Spinal cord (tissue), 10 donors: ENCODE measurements at places on chromosomes 3 and 15.
A peak's percentile ranks its signal among the peaks of the same experiment; 100 is the strongest.

DNA sequence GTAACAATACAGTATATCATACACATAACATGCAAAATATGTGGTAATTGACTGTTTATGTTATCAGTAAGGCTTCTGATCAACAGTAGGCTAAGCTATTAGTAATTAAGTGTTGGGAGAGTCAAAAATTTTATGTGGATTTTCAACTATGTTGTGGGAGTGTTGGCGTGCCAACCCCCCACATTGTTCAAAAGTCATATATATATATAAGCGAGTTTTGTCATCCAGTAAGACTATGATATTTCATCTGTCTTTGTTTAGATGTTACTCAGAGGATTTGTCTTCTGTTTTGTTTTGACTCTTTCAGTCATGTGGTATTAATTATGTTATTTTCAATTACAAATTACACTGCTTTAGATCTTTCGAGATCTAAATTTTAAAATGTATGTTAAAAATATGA lies 51.0 kb upstream of the RAP2B start:
- DNase-seq: no peak

DNA sequence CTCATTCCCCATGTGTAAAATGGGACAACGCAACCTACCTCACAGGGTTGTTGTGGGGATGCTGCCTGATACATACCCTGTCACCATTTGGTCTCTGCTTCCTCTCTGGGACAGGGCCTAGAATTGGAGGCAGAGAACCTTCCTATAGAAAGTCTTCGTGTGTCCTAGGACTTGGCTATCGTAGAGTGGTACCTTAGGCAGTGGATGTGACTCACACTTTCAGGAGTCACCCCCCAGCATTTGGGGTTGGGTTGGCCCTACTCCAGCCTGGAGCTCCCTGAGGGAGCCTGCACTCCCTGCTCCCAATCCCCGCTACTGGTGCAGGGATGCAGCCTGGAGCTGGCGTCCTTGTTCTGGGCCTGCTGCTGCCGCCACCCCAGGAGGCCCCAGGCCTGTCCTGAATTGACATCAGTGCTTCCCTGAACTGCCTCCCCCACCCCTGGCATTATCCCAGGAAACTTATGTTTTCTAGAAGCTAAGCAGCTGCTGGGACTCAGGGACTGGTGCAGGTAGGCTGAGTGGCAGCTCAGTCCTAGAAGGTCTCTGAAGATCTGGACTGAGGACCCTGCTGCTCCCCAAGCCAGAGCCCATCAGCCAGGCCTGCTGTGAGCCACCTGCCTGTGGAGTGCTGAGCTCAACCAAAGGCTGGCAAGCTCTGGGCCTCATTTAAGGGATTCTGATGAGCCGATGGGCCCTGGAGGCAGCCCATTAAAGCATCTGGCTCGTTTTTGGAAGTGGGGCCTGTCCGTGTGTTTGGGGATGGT lies 9.9 kb downstream of the C15orf39 start:
- no peak for DNase-seq

- DNase-seq: no peak
Measured at GRCh38 chr3:12702501-12702900, 38.6 kb upstream of the RAF1 start.

- no peak for DNase-seq
Measured at GRCh38 chr15:31605467-31605931, 278.9 kb downstream of the KLF13 start.

GRCh38 chr3:174247687-174248152 lies 611.4 kb upstream of the NAALADL2 start:
- DNase-seq: no peak

DNA sequence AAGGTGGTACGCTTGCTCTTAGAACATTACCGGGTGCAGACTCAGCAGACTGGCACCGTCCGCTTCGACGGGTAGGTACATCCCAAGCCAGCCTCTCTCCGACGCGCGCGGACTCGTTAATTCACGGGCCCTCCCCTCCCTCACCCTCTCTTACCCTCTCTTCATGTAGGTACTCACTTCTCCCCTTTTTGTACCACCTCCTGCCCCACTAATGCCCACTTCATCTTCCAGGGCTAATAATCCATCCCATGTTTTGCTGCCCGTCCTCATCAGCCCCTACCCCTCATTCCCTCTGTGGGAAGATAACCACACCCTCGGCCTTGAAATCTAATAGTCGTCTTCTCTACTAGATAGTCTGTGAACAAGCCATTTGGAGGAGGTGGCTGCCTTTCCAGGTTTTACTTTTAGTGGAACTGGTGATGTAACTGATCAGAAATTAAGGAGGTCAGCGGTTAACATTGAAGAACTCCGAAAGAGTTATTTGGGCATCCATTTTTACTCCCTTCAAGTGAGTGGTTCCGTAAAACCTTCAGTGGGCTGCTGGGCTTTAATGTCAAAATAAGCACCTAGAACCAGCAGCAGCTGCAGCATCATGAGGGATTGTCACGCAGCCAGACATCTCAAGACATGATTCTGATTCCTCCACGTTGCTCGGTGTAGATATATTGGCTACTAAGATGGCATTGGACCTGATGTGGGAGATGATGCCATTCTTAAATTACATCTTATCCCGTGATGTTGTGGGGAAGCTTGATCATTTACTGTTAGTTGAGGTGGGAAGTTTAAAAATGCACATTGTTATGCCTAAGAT lies 1.3 kb downstream of the FEM1B start:
- peak; percentile 67 for DNase-seq

GRCh38 chr15:90869601-90870353 lies 1.4 kb downstream of the FURIN start:
- no peak for DNase-seq

- no peak for DNase-seq
Measured at GRCh38 chr3:80526153-80526552, 758.4 kb upstream of the ROBO1 start.

DNA sequence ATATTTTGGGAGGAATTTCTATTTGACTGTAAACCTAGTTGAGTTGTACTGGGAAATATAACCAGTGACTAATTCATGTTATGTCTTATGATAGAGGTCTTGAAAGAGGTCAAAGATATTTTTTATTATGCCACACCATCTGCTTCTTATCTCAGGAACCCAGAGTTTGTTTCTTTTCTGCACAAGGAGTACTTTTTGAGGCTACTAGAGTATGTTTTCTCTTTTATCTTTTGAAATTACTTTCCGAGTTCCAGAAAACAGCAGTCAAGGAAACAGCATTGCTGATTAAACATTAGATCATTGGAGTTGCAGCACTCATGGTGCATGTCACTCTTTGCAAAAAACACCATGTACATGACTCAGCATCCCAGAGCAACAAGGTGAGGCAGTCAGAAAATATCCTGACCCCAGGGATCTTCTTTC lies 645.8 kb upstream of the NR2F2 start:
- DNase-seq: no peak

DNA sequence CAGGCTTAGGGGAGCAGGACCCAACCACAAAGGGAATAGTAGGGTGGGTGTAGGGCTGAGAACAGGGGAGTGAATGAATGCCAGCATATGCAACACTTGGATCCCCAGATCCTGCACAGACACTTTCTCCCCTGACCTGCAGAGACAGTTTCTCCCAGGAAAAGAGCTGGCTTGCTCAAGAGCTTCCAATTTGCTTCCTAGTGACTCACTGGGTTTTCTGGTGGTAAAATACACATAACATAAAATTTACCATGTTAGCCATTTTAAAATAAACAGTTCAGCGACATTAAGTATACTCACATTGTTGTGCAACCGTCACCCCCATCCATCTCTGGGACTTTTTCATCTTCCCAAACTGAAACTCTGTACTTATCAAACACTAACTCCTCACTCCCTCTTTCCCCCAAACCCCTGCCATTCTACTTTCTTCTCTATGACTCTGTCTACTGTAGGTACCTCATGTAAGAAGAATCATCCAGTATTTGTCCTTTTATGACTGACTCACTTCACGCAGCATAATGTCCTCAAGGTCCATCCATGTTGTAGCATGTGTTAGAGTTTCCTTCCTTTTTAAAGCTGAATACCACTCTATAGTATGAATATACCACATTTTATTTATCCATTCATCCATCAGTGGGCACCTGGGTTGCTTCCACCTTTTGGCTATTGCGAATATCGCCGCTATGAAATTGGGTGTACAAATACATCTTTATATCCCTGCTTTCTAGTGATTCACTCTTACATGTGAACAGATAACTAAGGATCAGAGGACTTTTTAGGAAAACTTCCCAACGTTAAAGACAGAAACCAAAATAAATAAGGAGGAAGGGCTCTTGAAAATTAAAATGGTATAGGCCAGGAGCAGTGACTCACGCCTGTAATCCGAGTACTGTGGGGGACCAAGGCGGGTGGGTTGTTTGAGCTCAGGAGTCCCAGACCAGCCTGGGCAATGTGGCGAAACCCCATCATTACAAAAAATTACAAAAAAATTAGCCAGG lies 95.6 kb upstream of the TJP1 start:
- DNase-seq: no peak

GRCh38 chr15:83304861-83305703 lies 20.6 kb upstream of the BNC1 start:
- no peak for DNase-seq

GRCh38 chr15:98174286-98174685 lies 213.8 kb downstream of the ARRDC4 start:
- DNase-seq: no peak

DNA sequence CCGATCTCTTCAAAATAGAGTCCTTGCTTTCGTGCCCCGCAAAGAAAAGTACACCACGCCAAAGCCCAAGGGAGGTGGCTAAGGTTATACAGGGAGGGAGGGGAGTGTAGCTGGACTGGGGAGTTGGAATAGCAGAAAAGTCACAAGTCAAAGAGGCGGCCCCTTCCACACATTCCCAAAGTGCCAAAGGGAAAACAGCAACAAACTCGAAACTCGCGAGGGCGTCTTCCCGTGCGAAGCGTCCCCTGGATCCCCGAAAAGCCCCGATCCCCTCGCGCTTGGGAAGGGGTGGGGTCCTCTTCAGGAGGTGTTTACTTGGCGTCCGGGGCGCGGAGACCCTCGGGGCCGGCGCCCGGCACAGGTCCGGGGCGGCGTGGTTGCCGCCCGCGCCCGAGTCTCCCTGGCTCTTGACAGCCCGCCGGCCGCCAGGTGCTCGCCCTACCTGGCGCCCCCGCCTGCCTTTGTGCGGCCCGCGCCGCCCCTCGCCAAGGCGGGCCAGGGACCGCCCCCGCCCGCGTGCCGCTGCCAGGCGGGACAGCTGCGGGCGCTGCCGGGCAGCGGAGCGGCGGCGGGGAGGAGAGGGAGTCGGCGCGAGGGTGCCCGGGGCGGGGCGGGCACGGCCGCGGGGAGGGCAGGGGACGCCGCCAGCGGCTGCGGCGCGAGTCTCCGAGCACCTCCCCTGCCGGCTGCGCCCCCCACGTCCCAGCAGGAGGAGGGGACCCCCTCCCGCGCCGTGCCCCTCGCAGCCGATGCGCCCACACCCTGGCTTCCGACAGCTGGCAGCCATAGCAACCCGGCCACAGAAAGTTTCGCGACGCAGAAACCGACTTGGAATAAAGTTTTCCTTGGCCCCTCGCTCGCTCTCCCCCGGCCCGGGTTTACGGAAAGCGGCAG lies 966 bp downstream of the MYO1E start:
- no peak for DNase-seq

DNA sequence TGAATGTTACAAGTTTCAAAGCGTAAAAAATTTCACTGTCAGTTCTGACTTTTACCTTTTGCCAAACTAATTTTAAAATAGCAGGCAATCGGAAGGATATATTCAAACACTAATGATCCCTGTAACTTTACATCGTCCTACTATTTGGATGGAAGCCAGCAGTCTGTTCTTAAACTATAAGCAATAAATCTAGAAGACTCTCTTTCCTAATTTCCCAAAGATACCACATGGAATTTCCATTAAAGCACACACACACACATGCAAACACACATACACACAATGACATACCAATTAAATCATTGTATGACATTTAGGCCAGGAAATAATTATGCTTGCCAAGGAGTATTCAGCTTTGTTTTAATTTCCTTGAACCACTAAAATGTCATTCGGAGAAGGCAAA lies 32.0 kb downstream of the IL17RD start:
- no peak for DNase-seq

GRCh38 chr3:5580826-5581225 lies 393.3 kb downstream of the EDEM1 start:
- DNase-seq: no peak

DNA sequence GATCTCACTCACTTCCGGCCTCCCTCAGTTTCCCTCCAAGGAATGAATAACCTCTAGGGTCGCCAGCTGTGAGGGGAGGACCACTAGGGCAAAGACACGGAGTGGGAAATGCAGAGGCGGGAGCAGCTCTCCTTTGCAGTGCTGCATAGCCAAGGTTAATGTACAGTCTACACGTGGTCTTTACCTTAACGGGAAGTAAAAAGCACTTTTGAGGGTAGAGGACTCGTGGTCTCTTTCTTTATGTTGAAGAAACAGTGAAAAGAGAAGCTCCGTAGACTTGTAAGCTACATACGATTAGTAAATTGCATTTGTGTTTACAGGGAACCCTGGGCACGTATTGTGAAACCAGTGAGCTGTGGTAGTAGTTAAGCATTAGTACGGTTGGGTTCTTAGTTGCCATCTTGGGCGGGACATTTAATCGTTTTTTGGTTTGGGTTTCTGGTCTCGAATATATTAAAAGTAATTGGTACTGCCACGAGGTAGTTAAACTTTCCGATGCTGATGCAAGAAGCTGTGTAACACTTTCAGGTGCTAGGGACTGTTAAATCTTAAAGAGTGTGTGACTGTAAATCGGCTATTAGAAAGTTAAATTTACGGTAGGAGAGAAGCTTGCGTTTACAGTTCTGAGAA lies 828 bp downstream of the U2SURP start:
- no peak for DNase-seq

DNA sequence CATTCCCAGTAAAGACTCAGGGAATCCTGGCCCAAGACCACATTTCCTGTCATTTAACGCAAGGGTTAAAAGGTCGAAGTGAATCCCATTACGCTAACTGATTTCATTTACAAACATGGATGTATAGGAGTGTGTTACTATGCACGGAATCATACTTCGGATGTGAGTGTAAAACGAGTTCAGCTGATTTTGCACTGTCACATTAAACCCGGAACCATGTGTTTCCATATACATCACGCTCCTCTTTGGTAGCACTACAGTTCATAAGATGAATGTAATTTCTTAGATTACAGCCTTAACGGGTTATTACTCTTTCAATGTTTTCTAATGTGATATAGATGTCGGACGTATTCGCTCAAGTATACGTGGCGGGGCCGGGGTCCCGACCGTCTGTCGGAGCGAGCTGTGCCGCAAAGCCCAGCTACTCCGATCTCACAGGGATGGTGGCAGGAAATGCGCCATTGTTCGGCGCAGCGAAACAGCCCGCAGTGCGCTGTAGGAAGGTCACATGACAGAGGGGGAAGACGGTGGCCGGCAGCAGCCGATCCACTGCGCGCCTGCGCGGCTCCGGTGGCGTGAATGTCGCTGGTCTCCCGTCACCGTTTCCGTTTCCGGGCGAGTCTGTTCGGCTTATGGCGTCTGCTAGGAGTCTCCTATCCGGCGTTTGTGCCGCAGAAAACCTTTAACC lies 97.3 kb downstream of the NPAP1 start:
- peak; percentile 95 for DNase-seq

- no peak for DNase-seq
Measured at GRCh38 chr3:172478116-172478515, 29.9 kb upstream of the GHSR start.

DNA sequence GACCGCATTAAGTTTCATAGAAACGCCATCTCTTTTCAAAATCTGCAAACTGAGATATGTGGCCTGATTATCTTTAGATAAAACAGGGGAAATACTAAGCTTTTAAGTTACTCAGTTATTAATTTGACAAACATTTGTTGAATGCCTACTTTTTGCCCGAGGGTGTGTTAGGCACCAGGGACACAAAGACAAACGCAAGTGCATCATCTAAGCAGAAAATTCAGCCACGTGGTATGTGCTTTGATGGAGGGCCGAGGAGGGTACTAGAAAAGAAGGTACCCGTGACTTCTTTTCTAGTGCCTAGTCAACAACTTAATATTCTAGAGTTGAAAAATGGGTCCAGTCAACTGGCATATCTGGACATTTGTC lies 594.3 kb downstream of the MAGI1 start:
- no peak for DNase-seq
